Naive thymus-derived CD8-positive, alpha-beta T cell (primary cell): ENCODE measurements at places on chromosomes 5 and 9.
A peak's percentile ranks its signal among the peaks of the same experiment; 100 is the strongest.

- H3K27me3 ChIP-seq, result no peaks in the 10 kb centered on the region
- H3K4me3 ChIP-seq, result no peak overlapping the region
- H3K36me3 ChIP-seq, result no peaks in the 10 kb centered on the region
- H3K27ac ChIP-seq, result no peak overlapping the region
- no peak for DNase-seq
These were observed 31.0 kb upstream of the B4GALT1 start for GRCh38 chr9:33198165-33198564.

DNA sequence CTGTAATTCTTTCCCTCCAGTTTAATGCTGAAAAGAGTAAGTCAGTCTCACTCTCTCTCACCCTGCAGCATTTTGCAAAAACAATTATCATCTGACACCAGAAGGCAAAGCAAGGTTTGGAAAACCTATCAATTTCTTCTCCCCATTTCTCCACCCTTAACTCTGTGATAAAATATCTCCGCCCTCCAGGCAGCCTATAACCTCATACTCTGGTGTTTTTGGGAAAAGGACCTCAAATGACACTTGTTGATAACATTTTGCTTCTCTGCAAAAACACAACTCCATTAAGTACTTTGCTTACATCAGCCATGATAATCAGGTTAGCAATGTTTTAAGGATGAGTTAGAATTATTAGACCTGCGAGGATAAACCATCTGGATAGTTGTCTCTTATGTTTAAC, 2.3 kb downstream of the ANKH start:
- no peaks in the 10 kb centered on the region for H3K27me3 ChIP-seq
- H3K27ac ChIP-seq, result peak overlapping the region; percentile 97
- H3K36me3 ChIP-seq, result no peaks in the 10 kb centered on the region
- peaks cover 49% of the 10 kb centered on the region for H3K4me1 ChIP-seq
- peak overlapping the region; percentile 85 for H3K4me3 ChIP-seq

DNA sequence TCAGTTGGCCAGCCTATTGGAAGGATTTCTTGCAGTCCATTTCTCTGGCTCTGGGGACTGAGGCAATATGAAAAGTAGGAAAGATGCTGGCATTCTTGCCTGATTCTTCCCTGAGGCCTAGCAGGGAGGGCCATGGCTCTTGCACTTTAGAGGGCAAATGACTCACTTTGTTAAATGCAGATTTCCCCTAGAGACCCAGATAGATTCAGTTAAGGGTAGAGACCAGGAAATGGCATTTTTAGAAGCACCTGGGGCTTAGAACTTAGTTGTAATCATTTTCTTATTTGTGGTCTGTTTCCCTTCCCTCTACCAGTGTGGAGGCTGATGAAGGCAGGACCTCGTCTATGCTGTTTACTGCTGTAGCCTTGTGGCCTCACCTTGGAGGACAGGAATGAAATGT, 112.8 kb upstream of the NR3C1 start:
- H3K27ac ChIP-seq, result no peak overlapping the region
- no peaks in the 10 kb centered on the region for H3K4me1 ChIP-seq
- no peak for DNase-seq
- H3K36me3 ChIP-seq, result no peaks in the 10 kb centered on the region
- H3K27me3 ChIP-seq, result no peaks in the 10 kb centered on the region

GRCh38 chr9:123102375-123103113, 69.1 kb downstream of the GPR21 start:
- H3K27me3 ChIP-seq, result no peaks in the 10 kb centered on the region
- no peaks in the 10 kb centered on the region for H3K4me1 ChIP-seq
- no peak for DNase-seq
- no peak overlapping the region for H3K4me3 ChIP-seq
- H3K36me3 ChIP-seq, result no peaks in the 10 kb centered on the region
